ENCODE measurements at places on chromosomes 13 and 19. TPM values are rescaled to one million over a fixed set of nuclear protein-coding genes. Genes with fewer than 3 reads are reported as not detected.
A peak's percentile ranks its signal among the peaks of the same experiment; 100 is the strongest.

- no peak overlapping the region for H3K27ac ChIP-seq
- H3K4me1 ChIP-seq: no peaks in the 10 kb centered on the region
- no peak for DNase-seq
- no peaks in the 10 kb centered on the region for H3K36me3 ChIP-seq
- no peaks in the 10 kb centered on the region for H3K27me3 ChIP-seq
Observed at GRCh38 chr13:108968566-108968965, 339.2 kb downstream of the MYO16 start.

GRCh38 chr13:104281910-104282309 lies 1215.7 kb upstream of the SLC10A2 start:
- H3K36me3 ChIP-seq: no peaks in the 10 kb centered on the region
- no peak for DNase-seq
- no peaks in the 10 kb centered on the region for H3K4me1 ChIP-seq
- H3K27ac ChIP-seq: no peak overlapping the region

Gene MBD3L2
- total RNA-seq: not detected

DNA sequence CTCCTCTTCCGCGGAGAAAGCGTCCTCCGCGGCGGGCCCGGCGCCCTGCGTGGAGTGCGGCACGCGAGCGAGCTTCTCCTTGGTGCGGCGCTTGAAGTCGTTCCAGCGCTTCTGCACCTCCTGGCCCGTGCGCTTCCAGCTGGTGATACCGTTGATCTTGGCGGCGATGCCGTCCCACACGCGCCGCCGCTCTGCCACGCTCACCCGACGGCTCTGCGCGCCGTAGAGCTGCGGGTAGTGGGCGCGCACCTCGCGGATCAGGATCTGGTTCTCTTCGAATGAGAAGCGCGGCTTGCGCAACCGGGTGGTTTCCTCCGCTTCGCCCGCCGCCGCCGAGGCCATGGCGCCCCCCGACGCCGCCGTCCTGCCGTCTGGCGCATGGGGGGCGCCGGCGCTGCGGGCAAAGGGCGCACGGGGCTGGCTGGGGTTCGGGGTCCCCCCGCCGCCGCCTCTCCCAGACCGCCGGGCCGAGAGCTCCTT lies 941 bp downstream of the MYPOP start:
- peak overlapping the region; percentile 81 for H3K4me3 ChIP-seq
- peak; percentile 44 for DNase-seq
- H3K27ac ChIP-seq: peak overlapping the region; percentile 78
- peaks cover 31% of the 10 kb centered on the region for H3K4me1 ChIP-seq
- no peaks in the 10 kb centered on the region for H3K27me3 ChIP-seq

Gene CEBPA
- total RNA-seq: 167 TPM

DNA sequence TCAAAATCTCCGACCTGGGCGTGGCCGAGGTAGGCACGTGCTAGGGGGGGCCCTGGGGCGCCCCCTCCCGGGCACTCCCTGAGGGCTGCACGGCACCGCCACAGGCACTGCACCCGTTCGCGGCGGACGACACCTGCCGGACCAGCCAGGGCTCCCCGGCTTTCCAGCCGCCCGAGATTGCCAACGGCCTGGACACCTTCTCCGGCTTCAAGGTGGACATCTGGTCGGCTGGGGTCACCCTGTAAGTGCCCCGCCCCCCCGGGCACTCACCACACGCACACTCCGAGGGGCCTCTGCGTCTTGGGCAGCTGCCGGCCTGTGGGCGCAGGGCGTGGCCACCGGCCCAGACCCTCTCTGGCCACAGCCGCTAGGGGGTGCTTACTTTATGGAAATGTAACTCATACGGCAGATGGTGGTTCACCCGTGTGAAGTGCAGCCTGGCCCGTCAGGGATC lies 14.9 kb downstream of the STK11 start:
- peaks cover 65% of the 10 kb centered on the region for H3K36me3 ChIP-seq
- no peak for DNase-seq
- no peak overlapping the region for H3K4me3 ChIP-seq
- no peaks in the 10 kb centered on the region for H3K27me3 ChIP-seq

GRCh38 chr13:26561651-26562511 lies 4.4 kb downstream of the WASF3 start:
- peaks cover 8% of the 10 kb centered on the region for H3K4me1 ChIP-seq
- peak overlapping the region; percentile 6 for H3K27ac ChIP-seq
- no peak overlapping the region for H3K4me3 ChIP-seq
- no peaks in the 10 kb centered on the region for H3K27me3 ChIP-seq
- peak; percentile 32 for DNase-seq

Data from stomach (tissue), 19 donors.